ELF-1 (cell line): ENCODE measurements at places on chromosomes 12 and 14.

DNA sequence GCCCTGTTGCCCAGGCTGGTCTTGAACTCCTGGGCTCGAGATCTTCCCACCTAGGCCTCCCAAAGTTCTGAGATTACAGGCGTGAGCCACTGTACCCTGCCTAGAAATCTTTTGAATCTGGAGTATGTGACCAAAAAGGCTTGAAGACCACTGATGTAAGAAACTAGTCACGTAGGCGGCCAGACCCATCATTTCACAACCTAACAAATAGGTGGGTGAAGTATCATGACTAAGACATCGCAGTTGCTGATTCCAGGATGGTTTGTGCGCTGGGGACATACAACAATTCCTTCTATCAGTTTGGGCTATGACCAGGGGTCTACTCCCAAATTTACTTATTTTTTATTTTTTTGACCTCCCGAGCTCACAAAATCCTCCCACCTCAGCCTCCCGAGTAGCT lies 11.8 kb upstream of the CDK2AP1 start:
- DNase-seq = no peak

GRCh38 chr14:100532906-100533655 lies 54.1 kb downstream of the BEGAIN start:
- no peak for DNase-seq

GRCh38 chr12:131882804-131883520 lies 11.5 kb upstream of the ULK1 start:
- peak; percentile 75 for DNase-seq

DNA sequence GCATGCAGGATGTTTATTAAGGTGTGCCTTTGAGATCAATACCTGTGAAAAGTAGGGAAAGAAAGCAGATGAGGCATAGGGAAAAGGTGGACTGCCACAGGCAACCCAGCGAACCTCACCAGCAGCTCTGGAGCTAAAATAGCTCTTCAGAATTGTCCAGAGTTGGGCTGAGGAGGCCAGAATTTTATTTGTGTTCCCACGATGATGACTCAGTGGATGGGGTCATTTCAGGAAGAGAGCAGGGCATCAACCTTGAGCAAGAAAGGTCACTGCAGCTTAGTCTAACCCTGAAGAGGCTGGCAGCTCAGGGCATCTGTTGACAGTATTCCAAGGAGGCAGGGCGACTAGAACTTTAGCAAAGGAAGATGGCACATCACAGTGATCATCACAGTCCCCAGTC lies 696.1 kb downstream of the DIO2 start:
- peak; percentile 12 for DNase-seq

GRCh38 chr14:77008541-77008940 lies 20.0 kb downstream of the IRF2BPL start:
- DNase-seq = no peak

GRCh38 chr14:55136241-55136640 lies 7.2 kb downstream of the LGALS3 start:
- DNase-seq = no peak

DNA sequence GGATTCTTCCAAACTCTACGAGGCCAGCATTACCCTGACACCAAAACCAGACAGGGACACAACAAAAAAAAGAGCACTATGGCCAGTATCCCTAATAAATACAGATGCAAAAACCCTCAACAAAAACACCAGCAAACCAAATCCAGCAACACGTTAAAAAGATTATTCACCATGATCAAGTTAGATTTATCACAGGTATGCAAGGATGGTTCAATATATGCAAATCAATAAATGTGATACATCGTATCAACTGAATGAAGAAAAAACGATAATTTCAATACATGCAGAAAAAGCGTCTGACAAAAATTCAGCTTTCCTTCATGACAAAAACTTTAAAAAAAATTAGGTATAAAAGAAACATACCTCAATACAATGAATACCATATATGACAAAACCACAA lies 99.9 kb downstream of the CEP83 start:
- no peak for DNase-seq

DNA sequence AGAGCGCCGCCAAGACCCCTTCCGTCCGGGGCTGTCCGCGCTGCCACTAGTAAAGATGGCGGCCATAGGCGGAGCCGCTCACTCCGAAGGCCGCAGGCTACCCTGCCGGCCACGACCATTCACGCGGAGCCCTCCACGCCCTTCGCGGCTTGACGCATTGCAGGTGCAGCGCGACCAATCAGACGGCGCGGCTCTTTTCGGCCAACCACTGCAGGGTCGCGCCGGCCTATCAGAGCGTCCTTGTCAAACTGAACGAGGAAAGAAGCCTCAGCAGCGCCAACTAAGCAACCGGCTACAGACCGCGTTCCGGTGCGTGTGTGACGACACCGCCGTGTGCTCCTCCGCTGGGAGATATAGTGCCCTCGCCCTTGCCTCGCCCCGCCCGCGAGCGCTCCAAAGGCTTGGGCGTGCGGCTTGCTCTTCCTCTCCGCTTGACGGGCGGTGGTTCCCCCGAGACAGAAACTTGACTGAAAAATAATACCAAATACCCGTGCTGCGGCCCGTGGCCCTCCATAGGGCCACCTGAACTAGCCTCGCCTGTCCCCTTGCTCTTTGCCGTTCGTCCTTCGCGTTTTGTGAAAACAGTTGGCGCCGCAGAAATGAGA lies 13.6 kb upstream of the CALM1 start:
- DNase-seq = peak; percentile 100

DNA sequence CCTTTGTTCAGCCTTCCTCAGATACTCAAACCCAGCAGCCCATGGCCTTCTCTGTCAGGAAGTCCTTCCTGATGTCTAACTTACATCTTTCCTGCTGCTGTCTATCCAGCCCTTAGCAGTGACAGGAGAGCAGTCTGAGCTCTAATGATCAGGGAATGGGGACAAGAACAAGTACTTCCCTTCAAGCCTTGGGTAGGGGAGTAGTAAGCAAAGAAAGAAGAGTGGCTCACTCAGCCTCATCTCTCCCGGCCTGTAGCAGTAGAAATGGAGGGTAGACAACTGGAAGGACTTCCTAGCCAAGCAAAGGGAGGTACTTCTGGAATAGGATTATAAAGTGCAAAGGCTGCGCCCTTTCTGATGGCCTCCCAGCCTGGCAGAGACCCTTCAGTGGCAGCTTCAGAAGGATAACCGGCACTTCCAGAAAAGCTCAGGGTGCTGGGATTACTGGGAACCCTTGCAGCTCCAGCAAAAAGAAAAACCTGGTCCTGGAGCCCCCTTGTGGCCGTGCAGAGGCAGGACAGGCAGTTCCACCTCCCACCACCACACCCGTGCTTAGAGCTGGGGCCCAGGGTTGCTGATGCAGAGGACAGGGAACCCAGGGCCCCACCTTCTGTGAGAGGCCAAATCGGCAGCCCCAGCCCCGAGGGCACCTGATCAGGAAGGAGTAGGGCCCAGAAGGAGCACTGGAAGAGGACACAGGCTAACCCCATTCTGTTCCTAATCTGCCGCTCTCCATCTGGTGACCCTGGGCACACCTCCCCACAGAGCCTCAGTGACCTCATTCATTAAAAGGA lies 12.4 kb upstream of the SMUG1 start:
- peak; percentile 94 for DNase-seq

DNA sequence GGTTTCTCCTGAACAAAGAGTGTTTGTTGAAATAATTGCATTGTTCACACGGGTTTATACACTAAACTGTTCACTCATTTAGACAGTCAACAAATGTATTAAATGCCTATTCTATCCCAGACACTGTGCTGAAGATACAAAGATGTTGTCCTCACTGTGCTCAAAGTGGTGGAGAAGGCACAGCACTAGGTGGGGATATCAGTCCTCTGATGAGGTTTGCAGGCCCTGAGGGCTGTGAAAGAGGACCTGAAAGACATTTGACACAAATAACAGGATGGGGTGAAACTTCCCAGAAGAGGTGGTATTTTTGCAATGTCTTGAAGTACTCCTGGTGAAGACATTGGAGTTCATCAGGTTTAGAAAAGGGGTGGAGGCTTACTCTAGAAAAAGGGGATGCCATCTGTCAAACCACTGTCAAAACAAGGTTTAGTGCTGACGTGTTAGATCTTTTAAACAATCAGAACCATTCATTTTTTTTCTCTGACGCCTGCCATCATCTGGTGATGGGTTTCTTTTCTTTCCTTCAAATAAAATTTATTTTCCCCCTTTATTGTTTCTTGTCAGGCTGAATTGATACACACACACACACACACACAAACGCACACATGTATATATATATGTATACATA lies 69.5 kb downstream of the ACSS3 start:
- peak; percentile 4 for DNase-seq

DNA sequence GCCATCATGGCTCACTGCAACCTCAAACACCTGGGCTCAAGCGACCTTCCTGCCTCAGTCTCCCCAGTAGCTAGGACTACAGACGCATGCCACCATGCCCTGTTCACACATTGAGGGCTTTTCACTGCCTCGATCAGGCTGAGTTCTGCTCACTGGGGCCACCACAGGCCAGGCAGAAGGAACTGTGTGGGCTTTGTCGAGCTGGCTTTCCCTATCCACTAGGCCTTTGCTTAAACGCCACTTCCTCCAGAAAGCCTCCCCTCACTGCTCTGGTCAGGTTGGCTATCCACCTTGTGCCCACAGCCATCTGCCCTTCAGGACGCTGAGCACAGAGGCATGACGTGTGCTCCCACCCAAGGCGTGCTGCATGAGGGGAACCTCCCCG lies 45.2 kb downstream of the MLXIP start:
- no peak for DNase-seq

- no peak for DNase-seq
Observed at GRCh38 chr12:118175823-118176447, 40.0 kb downstream of the PEBP1 start.

GRCh38 chr14:100888789-100889315 lies 14.7 kb downstream of the RTL1 start:
- DNase-seq = no peak

DNA sequence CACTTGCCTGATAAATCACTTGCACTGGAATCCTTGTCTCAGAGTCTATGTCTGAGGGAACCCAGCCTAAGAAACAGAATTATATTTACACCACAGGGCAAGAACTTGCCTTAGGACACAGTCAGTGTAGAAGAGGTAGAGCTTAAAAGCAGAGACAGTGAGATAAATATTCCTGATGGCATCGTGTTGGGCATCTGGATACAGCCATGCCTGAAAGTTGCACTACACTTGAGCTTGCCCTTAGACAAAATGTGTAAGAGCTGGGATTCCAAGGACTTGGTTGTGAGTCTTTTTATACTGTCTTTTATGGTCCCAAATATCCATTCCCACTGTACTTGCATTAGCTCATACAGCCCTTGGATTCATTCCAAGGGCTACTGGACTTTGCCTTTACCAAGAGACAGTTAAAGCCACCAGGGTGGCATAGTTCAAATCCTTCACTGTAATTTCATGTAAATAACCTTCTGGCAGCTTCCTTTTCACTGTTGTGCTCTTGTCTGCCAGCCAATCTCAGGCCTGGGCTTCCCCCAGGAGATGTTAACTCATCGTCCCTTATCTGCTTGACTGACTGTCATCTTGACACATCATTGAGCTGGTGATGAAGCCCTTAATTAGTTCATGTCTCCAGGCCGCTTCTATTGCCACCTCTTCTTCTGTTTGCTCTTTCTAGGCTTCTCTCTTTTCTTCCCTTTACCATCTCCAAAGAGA lies 577.9 kb upstream of the TBX3 start:
- peak; percentile 74 for DNase-seq

- no peak for DNase-seq
Observed at GRCh38 chr12:121701667-121702277, 10.8 kb upstream of the TMEM120B start.

GRCh38 chr14:68139431-68140075 lies 320.0 kb downstream of the RAD51B start:
- DNase-seq = no peak

- peak; percentile 41 for DNase-seq
Observed at GRCh38 chr12:115103884-115104883, 420.2 kb upstream of the TBX3 start.

DNA sequence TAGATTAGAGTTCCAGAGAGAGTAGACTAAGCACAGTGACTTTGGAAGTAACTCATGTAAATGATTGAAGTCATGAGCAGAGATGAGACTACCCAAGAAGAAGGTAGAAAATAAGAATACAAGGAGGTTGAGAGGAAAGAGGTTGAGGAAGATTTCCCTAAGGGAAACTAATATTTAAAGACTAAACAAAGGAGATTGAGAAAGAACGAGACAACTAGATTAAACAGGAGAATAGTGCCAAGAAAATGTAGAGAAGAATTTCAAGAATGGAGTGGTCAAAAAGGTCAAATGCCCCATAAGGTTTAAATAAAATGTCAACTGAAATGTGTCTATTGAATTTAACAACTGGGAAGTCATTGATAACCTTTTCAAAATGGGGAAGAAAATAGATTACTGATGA lies 59.0 kb downstream of the RPS29 start:
- no peak for DNase-seq

GRCh38 chr12:76268267-76268666 lies 79.9 kb downstream of the BBS10 start:
- no peak for DNase-seq

DNA sequence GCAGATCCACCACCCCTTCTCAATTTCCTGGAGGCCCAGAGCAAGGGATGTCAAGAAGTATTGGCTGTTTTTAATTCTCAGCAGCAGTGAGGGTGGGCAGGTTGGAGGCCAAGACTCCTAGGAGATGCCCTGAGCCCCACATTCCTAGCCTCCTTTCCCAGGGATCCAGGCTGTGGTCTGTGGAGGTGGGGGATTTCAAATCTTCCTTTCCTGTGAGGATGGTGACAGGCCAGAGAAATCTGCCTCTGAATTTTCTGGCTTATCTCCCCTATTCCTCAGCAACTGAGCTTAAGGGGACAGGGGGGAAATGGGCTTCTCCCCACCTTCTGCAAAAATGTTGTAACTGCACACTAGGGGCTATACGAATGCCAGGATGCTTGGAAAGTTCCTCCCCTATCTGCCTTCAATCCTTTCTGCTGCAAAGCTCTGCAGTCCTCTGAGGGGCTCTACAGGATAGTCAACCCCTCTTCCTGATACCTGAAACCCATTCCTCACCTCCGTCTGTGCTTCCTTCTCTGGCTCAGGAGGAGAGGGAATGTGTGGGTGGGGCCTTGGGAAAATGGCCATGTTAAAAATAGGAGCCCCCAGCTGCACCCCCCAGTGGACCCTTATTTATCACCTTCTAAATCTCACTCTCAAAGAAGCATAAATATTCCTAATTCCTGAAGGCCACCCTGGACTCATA lies 6.6 kb downstream of the GPR84 start:
- DNase-seq = no peak

GRCh38 chr12:109741286-109741969 lies 27.8 kb downstream of the FAM222A start:
- no peak for DNase-seq

- no peak for DNase-seq
Observed at GRCh38 chr14:102671410-102671809, 79.0 kb downstream of the RCOR1 start.

DNA sequence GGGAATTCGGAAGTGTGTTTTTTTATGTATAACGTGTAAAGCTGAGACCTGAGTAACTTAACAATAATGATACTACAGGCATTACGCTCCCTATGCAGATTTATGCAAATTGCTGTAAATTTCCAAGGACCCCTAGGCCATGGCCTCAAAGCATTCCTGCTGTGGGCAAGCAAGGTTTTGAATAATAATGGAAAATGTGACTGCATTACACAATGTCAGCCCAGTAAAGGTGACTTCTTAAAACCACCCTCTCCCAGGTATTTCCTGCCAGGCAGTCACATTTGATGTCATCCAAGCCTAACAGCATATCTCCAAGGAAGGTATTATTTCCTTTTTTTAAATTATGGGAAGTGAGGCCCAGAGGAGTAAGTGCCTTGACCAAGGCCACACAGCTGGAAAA lies 621.0 kb downstream of the BCL11B start:
- peak; percentile 58 for DNase-seq

GRCh38 chr12:51925346-51926063 lies 18.2 kb downstream of the ACVRL1 start:
- no peak for DNase-seq
